ENCODE measurements at places on chromosomes 7 and 10.

DNA sequence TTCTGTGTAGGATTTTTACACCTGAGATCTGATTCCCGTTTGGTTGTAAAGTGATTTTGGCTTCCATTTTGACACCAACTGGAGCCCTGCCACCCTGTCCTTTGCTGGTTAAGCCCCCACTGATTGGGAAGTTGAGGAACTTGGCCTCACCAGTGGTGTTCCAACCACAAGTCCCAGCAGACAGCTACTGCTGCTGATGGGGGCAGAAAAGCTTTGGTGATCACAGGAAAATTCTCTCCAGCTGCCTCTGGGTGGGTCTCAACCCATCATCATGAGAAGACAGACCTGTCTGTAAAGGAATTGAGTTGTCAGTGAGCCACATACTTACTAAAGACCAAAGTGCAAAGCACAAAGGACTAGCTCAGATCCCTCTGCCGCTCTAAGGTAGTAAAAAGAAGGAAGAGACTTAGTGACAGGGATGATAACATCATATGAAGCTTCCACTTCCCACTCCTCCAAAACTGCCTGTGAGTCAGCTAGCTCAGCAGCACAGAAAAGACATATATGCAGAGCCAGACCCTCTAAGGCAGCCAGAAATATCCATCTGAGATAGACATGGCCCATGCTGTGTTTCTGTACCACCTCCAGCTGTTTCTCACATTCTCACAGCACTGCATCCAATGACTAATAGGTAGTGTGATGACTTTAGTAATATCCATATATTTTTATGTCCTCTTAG lies 22.4 kb upstream of the LRRC17 start:
- H3K4me3 ChIP-seq: no peak overlapping the region
- no peaks in the 10 kb centered on the region for H3K27me3 ChIP-seq
- ATAC-seq: no peak
- no peaks in the 10 kb centered on the region for H3K36me3 ChIP-seq
- peaks cover 17% of the 10 kb centered on the region for H3K4me1 ChIP-seq
- peak overlapping the region; percentile 50 for H3K27ac ChIP-seq

GRCh38 chr7:151415375-151416105 lies 5.7 kb upstream of the WDR86 start:
- peak; percentile 39 for ATAC-seq
- H3K4me1 ChIP-seq: no peaks in the 10 kb centered on the region
- no peak overlapping the region for H3K4me3 ChIP-seq
- H3K36me3 ChIP-seq: no peaks in the 10 kb centered on the region
- peaks cover 28% of the 10 kb centered on the region for H3K27me3 ChIP-seq

- H3K4me3 ChIP-seq: no peak overlapping the region
- H3K4me1 ChIP-seq: no peaks in the 10 kb centered on the region
- H3K27me3 ChIP-seq: no peaks in the 10 kb centered on the region
- ATAC-seq: no peak
These were observed 98.3 kb downstream of the GLI3 start for GRCh38 chr7:42138691-42139090.

GRCh38 chr7:55570218-55570873 lies 2.0 kb downstream of the VOPP1 start:
- peaks cover 45% of the 10 kb centered on the region for H3K4me1 ChIP-seq
- H3K36me3 ChIP-seq: no peaks in the 10 kb centered on the region
- H3K27me3 ChIP-seq: no peaks in the 10 kb centered on the region
- H3K4me3 ChIP-seq: no peak overlapping the region
- ATAC-seq: no peak
- peak overlapping the region; percentile 90 for H3K27ac ChIP-seq

- no peaks in the 10 kb centered on the region for H3K27me3 ChIP-seq
- ATAC-seq: no peak
- no peaks in the 10 kb centered on the region for H3K4me1 ChIP-seq
- H3K36me3 ChIP-seq: no peaks in the 10 kb centered on the region
- H3K27ac ChIP-seq: no peak overlapping the region
These were observed 89.5 kb upstream of the PIK3CG start for GRCh38 chr7:106775552-106775936.

Data from gastroesophageal sphincter (tissue), 4 donors.